Epithelial cell of proximal tubule (primary cell): ENCODE measurements at places on chromosomes 11 and 22. TPM values are rescaled to one million over a fixed set of nuclear protein-coding genes. Genes with fewer than 3 reads are reported as not detected.

- DNase-seq, result no peak
Observed at GRCh38 chr11:131301306-131301705, 69.1 kb upstream of the NTM start.

DNA sequence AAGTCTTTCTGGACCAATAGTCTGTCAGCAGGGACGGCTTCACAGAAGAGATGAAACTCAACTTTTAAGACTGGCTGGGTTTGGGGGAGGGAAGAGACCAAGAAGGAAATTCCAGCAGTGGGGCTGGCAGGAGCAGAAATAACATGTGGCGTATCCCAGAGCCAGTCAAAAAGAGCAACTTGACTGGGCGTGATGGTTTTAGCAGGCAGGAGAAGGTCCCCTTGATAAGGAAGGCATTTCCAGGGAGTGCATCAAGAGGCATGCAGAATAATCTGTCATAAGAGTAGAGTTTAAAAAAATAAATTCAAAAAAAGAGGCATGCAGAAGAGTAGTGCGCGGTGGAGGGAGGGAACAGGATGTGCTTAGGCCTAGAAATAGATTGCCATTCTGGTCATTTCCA is 52.5 kb downstream of the C22orf31 start:
- no peak for DNase-seq

DNA sequence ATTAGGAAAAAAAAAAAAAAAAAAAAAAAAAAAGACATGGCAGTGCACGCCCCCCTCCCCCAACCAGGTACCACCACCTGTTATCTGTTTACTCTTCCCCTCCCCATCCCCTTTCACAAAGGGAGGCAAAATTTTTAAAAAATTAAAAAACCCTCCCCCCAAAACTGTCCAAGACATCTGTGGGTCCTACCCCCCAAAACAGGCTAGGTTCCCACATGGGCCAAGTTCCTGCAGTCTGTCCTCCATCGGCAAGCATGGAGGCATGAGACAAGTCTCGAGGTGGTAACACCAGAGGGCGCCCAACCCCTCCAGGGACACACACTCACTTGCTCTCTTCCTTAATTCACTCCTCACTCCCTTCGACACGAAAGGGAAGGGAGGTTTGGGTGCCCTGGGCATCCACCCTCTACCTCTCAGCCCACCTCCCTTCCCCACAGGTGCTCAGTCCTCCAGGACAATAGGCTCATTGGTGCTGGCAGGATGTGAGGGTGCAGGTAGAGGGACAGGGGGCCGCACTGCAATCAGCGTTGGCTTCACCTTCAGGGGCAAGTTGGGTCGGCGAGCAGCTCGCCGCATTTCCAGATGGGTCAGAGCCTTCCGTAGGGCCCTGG is 2.2 kb upstream of the TUT1 start:
- no peak for DNase-seq

GRCh38 chr11:7673724-7674434 is 579 bp upstream of the CYB5R2 start:
- no peak for DNase-seq

- no peak for DNase-seq
Observed at GRCh38 chr11:119483341-119483880, 60.4 kb upstream of the THY1 start.

- no peak for DNase-seq
Observed at GRCh38 chr11:6360183-6360582, 30.1 kb upstream of the SMPD1 start.

DNA sequence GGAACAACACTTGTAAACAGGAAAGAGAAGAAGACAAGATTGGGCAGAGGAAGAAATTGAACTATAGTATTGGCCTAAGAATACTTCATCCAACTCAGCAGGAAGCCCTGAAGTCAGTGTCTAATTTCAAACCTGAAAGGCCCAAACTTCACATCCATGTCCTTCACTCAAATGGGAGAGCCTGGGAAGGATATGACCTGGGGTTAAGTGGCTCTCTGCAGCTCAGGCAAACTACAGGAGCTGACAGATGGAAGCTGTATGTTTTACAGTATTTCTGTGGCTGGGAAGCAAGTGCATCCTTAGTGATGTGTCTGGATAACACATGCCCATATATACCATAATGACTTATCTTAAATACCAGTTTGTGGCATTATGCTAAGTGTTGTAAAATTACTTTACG is 196.2 kb downstream of the SOX6 start:
- DNase-seq, result no peak

GRCh38 chr22:42173183-42173926 is 42.7 kb upstream of the CYP2D6 start:
- DNase-seq, result no peak

GRCh38 chr11:118889797-118890196 is 6.1 kb downstream of the CXCR5 start:
- DNase-seq, result no peak

- DNase-seq, result peak; percentile 25
Observed at GRCh38 chr22:19568337-19569275, 44.4 kb upstream of the CLDN5 start.

DNA sequence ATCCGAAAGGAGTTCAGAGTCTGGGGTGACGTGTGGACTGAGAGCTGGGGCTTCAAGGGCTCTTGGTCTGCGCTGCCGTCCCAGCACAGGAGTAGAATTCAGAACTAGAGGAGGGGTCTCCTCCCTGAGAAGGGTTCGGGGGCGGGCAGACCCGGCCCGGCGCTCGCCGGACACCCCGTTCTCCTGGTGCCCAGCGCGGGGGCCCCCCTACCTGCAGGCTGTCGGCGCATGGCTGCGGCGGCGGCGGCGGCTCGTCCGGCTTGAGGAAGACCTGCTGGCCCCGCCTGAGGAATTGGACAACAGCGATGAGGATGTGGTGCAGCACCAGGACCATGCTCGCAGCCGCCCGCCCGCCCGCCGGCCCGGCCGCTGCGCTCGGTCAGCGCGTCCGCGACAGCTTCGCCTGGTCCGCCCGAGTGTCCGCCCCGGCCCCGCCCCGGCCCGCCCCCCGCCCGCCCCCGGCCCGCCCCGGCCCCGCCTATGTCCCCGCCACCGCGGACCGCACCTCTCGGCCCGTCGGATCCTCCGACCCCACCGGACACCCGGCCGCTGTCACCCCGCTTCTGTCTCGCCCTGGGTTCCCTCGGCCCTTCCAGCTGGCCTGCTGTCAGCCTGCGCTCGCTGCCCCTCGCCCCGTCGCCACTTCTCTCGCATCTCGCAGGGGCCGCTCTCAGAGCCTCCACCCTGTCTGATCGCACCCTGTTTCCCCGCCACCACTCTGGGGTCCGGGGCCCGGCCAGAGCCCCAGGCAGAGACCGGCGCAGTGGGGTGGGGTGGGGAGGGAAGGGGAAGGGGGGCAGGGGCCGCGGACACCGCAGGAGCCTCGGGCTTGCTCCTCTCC is 32.0 kb downstream of the PDE2A start:
- no peak for DNase-seq

GRCh38 chr11:70470127-70470526 is 71.8 kb downstream of the CTTN start:
- DNase-seq, result no peak

Gene THYN1
- 51.6 and 69.2 TPM in 2 replicates for total RNA-seq

Gene LRRC4C
- total RNA-seq, result 0.12 TPM in 1 of 2 replicates, not detected in the other

Gene PGM2L1
- total RNA-seq, result 10.0 and 10.3 TPM in 2 replicates

Gene GGT5
- total RNA-seq, result 0.22 and 1.3 TPM in 2 replicates

Gene SCO2
- total RNA-seq, result 1.4 TPM in 1 of 2 replicates, not detected in the other
